ENCODE measurements at places on chromosomes 7 and 10.

- DNase-seq: no peak
Measured at GRCh38 chr7:82397879-82398524, 45.6 kb downstream of the CACNA2D1 start.

- DNase-seq: no peak
Measured at GRCh38 chr10:131216681-131217230, 94.8 kb downstream of the TCERG1L start.

- DNase-seq: peak; percentile 37
Measured at GRCh38 chr7:149625340-149625946, 127.8 kb upstream of the ZNF746 start.

- DNase-seq: no peak
Measured at GRCh38 chr10:36630267-36630666, 495.1 kb upstream of the ANKRD30A start.

DNA sequence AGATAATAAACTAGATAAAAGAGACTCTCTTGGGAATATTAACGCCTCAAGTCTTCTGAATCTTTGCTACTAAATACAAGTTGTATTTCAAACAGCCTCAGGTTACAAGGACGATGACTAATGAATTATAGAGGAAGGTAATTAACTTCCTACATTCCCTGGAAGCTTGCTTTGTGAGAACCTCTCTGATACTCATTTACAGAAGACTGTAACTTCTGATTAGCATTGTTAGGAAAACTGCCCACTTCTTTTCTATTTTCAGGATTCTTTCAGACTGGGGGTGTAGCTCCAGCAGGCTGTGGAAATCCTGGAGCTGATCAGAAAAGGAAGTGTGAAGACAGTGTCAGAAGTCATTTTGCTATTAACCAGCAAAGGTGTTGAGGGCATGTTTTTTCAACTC, 316.7 kb upstream of the NPSR1 start:
- DNase-seq: no peak

- DNase-seq: no peak
Measured at GRCh38 chr10:72611783-72612182, 14.1 kb downstream of the MICU1 start.

GRCh38 chr7:92460109-92460508, 12.8 kb downstream of the GATAD1 start:
- no peak for DNase-seq

- DNase-seq: no peak
Measured at GRCh38 chr10:76152186-76152585, 720.8 kb downstream of the LRMDA start.

DNA sequence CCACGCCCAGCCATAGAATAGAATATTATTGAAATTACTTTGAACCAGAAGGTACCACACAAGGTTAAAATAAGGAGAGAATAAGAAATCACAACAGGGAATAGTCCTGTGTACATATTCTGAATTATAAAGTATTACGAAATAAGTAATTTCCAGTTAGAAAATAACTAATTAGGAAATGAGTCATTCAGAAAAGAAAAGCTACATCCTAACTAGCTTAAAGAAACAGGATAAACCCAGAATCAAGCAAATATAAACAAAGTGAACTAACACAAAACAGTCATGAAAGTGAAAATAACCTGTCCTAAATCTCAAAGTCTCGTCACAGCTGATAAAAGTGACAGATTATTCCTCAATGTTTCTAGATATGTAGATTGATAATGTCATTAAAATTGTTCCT, 74.8 kb upstream of the NEBL start:
- no peak for DNase-seq

DNA sequence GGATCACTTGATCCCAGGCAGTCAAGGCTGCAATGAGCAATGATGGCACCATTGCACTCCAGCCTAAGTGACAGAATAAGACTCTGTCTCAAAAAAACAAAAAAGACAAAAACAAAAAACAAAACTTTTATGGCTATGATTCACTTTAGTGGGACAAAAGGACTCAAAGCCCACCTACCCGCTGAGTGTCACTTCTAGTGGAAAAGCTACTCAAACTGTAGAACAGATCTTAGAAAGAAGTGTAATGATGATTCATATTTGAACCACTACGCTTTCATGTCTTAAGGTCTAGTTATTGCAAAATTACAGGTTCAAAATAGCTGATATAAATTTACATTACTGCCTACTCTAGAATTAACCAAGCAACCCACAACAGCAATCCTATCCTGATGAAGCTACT, 47.1 kb upstream of the OTUD1 start:
- no peak for DNase-seq

GRCh38 chr7:115600207-115600606, 430.4 kb downstream of the TFEC start:
- DNase-seq: no peak

DNA sequence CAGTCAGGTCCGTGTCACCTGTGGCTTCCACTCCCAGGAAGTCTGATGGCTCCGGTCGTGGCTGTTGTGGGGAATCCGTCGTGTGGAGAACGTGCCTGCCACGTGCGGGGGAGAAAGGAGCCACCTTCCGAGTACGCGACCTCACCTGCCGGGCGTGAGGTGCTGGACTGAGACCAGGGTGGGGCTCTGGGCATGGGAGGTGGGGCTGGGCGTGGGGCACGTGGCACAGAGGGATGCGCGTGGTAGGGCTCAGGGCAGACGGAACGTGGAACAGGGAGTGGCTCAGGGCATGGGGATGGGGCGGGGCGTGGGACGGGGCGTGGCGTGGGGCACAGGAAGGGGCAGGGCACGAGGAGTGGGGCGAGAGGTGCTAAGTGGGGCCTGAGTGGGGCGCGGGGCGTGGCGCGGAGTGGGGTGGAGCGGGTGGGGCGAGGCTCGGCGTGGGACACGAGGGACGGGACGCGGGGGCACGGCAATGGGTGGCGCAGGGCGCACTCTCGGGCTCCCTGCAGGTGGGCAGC, 64.8 kb downstream of the C10orf143 start:
- DNase-seq: no peak

DNA sequence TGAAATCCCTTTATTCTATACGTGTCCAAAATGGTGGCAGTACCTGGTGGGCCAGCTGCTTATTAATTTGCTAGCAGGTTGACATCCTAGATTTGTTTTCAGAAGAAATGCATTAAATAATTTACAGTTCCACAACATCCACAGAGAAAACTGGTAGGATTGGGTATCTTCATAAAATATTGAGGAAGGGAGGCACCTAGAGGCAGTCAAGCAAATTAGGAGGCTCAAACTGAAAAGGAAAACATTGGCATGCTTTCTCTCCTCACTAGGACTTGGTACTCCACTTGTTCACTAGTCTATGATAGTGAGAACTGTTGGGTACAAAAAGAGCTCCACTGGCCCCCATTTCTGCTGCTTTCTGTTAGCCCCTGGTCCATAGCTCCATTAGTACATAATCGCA, 18.3 kb upstream of the LRGUK start:
- DNase-seq: no peak

DNA sequence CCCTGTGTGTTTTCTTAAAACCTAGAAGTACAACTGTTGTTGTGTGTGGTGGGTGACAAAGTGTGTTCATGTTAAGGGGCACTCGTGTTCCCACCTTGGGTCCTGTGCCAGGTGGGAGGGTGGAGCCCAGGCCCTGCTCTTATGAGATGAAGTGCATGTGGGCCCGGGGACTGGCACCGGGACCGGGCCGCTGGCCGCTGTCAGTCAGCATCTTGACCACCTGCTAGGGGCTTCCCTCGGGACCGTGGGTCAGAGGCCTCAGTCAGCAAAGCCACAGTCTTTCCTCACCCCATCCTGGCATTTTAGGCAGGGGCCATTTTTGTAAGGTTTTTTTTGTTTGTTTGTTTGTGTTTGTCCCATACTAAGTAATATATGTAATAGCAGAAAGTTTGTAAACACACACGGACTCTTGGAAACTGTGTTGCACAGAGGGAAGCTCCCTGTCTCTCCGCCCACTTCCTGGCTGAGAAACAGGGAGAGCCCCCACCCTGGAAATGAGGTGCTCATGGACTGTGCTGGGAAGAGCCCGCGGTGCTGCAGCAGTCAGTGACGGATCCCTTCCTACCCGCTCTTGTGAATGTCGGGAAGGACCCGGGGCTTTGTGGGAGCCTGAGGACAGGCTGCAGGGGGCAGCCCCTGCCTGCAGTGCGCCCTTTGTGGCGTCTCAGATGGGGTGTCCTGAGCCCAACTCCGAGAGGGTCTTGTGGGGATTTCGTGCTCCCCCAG, 13.4 kb downstream of the AGAP3 start:
- no peak for DNase-seq

DNA sequence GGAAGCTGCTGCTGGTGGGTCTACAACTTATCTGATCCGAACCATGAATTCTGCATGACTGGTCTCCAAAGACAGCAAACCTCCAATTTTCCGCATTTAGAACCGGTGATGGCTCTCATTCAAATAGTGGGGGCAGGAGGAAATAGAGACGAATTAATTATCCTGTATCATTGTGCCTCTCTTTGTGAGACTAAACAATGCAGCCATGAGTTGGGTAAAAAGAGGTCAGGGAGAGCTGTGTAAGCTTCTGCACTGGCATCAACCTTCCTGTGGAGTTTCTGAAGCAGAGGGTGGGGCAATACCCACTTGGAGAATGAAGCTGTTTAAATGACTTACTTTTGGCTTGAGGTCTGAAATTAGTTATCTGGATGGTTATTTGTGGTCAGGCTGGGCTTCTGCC, 266.4 kb downstream of the SORCS3 start:
- DNase-seq: no peak

- no peak for DNase-seq
Measured at GRCh38 chr10:8327140-8327423, 272.6 kb downstream of the GATA3 start.

- DNase-seq: no peak
Measured at GRCh38 chr7:48389977-48390376, 218.7 kb downstream of the ABCA13 start.

- no peak for DNase-seq
Measured at GRCh38 chr10:47322300-47323061, at the start of gene GDF2. Gene GDF2, plus strand, starts transcription at chr10:47322454. Its CDS starts 215 bp downstream, at chr10:47322669.

GRCh38 chr7:92044148-92044547, 90.1 kb downstream of the CYP51A1 start:
- DNase-seq: no peak

- DNase-seq: no peak
Measured at GRCh38 chr10:2744547-2745200, 322.7 kb upstream of the PFKP start.

DNA sequence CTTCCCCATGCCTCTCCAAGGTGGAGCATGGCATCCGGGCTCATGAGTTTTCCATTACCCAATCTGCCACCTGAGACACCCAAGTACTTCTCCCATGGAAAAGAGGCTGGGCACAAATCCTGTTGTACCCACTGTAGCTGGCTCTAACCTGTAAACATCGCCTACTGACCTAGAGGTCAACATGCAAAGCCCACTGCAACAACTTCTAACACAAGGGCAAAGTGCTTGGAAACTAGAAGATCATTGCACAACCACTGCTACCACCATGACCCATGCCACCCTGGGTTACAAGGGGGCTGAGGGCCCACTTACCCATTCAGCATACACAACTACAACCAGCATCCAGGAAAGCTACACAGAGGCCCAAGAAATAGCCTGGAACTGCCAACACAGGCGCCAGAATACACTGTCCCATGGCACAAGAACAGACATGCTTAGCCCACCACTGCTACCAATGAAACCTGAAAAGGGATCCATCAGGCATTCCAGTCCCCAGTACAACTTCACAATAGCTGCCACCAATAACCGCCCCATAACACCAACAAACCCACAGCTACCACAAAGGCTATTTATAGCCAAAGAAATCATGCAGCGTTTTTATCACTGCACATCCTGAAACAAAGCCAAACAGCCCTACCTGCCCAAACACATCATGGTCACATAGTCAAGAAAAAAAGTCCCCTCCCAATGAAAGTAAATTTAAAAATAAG, 63.4 kb downstream of the RNF32 start:
- DNase-seq: no peak

DNA sequence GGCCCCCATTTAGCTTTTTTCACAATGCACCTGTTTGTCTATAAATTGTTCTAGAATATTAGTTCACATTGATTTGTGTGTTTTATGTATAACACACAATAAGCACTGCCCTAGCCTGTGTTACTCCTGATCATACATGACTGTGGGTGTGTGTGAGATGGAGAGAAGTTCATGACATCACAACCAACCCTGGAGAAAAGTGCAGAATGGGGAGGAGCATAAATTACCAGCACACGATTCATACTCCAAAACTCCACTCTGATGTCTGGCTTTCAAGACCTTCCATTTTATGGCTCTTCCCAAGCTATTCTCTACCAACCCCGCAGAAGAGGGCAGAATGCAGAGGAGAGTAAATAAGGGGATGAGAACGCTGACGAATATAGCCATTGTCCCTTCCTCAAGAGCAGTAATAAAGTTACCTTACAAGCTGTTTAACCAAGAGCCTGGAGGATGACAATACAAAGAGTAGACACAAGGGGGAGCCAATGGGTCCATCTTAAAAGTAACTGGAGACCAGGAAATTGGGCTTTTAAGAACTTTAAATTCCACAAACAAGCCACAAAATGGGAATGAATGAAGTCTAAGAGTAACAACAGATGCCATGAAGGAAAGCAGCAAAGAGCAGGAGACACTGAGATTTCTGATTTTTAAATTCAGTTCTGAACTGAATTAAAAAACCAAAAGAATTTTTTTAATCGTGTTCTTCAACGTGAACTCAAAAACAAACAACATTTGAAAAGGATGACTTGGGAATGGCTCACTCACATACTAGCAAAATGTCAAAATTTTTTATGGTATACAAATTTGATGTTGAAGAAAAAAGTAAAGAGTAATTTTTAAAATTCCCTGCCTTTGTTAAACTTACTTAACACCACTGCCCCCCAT, 159.6 kb downstream of the PARD3 start:
- no peak for DNase-seq

- no peak for DNase-seq
Measured at GRCh38 chr7:38409531-38409930, 136.1 kb upstream of the TARP start.

GRCh38 chr10:71396711-71397295, at the start of gene CDH23:
Gene CDH23, plus strand, starts transcription at chr10:71396920. Its CDS starts 42,912 bp downstream, at chr10:71439832.
- no peak for DNase-seq

- no peak for DNase-seq
Measured at GRCh38 chr10:116465546-116465945, 37.9 kb downstream of the PNLIPRP3 start.

- no peak for DNase-seq
Measured at GRCh38 chr10:12735843-12736462, 265.6 kb downstream of the CCDC3 start.

- no peak for DNase-seq
Measured at GRCh38 chr10:69655124-69655867, 25.2 kb downstream of the FAM241B start.

- DNase-seq: no peak
Measured at GRCh38 chr10:62655337-62655994, 149.1 kb upstream of the ADO start.

DNA sequence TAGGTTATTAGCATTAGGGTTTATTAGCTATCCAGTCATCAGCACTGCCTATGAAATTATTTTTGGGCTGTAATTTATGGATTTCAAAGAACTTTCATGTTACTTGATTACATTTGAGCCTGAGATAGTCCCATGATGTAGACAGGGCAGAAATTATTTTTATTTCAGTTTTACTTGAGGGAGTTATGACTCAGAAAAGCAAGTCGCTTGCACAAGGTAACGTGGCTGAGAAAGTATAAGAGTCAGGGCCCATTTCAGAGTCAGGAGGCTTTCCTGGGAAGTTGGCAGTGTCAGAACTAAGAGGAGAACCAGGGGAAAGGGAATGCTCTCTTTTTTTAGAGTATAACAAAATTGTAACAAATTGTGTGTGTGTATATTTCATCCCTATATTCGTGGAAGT, 16.5 kb downstream of the GATA3 start:
- DNase-seq: no peak

All from effector memory CD4-positive, alpha-beta T cell (primary cell).